ENCODE measurements at places on chromosomes 12 and 14.

GRCh38 chr12:121003650-121004049, 12.6 kb downstream of the C12orf43 start:
- no peak for DNase-seq

DNA sequence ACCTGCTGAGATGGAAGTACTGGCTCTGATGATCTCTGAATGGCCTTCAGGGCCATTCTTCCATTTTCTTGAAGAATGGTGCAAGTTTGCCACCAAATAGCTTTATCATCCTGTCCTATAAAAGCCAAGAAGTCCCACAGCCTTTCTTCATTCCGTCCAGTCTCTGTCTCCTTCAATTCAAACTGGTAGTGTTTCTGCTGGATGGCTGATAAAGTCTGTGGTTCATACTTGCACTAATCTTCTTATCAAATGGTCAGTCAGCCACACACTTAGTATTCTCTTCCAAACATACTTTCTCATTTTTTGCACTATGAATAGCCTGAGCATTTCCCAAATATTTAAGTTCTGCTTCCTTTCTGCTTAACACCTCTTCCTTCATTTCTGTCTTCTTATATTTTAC, 39.4 kb upstream of the BEGAIN start:
- DNase-seq = no peak

- no peak for DNase-seq
Measured at GRCh38 chr14:37122288-37122687, 50.1 kb downstream of the SLC25A21 start.

DNA sequence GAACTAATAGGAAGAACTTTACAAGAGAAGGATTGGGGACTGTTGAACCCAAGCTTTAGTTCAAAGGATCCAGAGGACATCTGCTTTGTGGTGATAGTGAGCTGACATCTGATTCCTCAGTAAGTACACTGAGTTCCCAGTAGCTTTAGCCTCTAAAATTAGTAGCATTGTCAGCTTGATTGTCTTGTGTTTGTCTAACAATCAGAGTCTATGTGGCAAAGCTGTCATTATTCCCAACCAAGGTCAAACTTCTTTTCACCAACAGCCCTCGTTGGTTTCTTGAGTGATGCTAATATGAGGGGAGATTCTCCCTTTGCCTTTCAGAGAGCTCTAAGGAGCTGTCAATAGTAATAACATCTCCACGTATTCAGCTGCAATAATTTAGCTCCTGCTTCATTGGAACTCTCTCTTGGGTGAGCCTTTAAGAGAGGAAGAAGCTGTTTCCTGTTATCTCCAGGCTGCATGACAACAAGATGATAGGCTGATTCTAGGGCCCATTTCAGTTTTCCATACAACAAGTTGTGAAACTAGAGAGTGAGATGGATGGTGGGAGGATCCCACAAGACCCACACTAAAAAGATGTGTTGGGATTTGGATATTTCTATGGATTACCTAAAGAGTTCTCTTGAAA, 46.7 kb downstream of the TGFB3 start:
- no peak for DNase-seq

GRCh38 chr12:75041472-75041871, 168.2 kb downstream of the KCNC2 start:
- no peak for DNase-seq

DNA sequence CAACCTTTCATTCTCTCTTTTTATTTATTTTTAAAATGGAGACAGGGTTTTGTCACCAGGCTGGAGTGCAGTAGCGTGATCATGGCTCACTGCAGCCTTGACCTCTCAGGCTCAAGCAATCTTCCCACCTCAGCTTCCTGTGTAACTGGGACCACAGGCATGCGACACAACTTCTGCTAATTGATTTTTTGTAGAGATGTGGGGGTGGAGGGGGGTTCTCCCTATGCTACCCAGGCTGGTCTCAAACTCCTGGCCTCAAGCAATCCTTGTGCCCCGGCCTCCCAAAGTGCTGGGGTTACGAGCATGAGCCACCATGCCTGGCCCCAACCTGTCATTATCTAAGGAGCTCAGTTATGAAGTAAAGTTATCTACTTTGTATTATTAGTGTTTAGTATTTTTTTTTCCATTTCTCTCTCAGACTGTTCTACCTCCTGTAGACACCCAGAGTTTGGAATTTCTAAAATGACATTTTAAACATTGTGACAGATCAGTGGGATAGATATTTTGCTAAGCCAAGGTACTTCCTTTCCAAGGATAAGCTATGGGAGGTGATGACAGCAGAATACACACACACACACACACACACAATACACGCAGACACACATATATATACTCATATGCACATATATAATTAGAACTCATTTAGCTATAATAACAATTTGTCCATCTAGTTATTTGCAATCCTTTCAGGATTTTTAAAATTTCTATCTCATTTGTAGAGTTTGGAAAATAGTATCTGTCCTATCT, 2.1 kb upstream of the USP44 start:
- no peak for DNase-seq

DNA sequence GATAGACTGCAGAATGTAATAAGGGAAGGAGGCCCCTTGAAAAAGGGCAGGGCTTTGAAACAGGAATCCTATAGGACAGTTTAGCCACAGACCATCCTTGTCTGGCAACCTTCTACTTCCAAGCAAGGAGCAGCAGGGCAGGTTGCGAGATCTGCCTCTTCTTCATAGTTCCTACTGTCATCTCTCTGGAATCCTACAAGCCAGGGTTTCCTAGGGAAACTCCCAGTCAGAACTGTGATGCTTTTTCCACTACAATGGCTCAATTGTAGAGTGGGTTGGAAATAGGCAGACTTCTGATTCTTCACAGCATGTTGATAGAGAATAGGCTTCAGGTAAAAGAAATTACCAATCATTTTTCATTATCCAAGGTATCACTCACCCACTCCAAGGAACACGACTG, 186.3 kb downstream of the DACT1 start:
- no peak for DNase-seq
